GM20000 (cell line): ENCODE measurements at places on chromosomes 7 and 10.

DNA sequence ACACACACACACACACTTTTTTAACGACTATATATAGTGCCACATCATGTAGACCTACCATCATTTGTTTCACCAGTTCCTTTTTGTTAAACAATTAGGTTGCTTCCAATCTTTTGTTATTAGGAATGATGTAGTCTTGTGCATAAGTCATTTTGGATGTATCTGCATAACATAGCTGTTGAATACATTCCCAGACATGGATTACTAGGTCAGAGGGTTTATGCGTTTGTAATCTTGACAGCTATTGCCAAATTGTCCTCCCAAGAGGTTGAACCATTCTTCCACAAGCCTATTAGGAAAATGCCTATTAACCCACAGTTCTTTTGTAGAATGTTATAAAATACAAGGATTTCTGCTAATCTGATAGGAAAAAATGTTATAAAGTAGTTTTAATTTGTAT is 87.3 kb downstream of the PALS2 start:
- DNase-seq: no peak

DNA sequence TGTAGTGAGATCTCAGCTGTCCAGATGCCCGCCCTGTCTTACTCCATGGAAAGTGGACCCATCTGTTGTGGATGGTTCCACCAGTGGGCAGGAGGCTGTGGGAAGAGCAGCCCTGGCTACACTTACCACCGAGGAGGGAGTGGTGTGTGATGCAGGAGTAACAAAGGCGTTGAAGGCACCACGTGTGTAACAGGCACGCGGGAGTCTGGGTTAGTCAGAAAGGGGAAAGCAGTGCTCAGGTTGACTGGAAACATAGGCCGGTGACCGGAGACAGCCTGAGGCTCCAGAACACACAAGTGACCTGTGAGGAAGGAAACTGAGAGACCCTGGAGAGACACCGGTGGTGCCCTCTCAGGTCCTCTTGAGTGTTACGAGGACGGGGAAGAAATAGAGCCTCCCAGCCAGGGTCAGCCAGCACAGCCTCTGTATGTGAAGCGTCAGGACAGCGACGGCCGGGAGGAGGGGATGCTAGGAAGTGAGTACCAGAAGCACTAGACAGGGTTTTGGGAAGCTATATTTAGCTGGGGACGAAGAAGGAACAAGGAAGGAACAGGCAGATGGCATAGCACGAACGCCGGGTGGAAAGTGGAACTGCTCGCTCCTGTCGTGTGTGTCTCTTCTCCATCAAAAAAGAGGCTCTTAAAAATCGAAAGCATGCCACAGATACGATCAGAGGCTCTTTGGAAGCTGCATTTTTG is 51.7 kb downstream of the DAGLB start:
- no peak for DNase-seq

DNA sequence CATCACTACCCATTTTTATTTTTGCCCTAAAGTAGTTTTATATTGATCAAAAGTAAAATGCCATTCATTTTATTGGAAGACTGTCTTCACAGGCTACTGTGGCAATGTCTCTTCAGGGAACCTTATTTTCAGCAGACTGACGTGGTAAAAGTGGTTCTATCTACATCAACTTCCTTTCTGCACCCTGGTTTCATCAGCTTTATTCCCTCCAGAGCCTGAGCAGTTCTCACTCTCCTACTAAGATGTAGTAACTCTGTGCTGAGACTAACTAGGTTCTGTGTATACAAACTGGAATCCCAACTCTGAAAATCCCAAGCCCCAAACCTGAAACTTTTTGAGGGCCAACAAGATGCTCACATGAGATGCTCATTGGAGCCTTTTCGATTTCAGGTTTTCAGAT is 155.3 kb downstream of the SFMBT2 start:
- no peak for DNase-seq

DNA sequence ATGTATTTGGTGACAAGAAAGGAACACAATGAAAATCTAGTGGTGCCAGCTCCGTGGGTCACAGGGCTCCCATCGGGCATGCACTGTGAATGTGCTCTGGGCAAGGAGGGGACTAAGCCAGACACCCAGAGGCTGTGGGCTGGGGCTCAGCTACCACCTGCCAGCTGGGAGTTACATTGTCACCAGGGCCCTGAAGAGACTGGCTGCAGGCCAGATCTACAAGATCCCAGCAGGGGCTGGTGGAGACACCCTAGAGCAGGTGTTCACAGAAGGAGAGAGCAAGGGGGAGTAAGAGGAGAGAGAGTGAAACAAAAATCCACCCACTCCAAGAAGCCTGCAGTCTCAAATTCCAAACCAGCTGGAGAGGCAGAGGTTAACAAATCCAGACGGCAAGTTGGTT is 116.6 kb upstream of the ADCY1 start:
- no peak for DNase-seq

GRCh38 chr7:40419806-40420205 is 285.0 kb downstream of the SUGCT start:
- no peak for DNase-seq

- DNase-seq: no peak
Measured at GRCh38 chr7:114823290-114823689, 98.6 kb upstream of the MDFIC start.

- DNase-seq: no peak
Measured at GRCh38 chr10:9987197-9987596, 1030.5 kb upstream of the CELF2 start.

DNA sequence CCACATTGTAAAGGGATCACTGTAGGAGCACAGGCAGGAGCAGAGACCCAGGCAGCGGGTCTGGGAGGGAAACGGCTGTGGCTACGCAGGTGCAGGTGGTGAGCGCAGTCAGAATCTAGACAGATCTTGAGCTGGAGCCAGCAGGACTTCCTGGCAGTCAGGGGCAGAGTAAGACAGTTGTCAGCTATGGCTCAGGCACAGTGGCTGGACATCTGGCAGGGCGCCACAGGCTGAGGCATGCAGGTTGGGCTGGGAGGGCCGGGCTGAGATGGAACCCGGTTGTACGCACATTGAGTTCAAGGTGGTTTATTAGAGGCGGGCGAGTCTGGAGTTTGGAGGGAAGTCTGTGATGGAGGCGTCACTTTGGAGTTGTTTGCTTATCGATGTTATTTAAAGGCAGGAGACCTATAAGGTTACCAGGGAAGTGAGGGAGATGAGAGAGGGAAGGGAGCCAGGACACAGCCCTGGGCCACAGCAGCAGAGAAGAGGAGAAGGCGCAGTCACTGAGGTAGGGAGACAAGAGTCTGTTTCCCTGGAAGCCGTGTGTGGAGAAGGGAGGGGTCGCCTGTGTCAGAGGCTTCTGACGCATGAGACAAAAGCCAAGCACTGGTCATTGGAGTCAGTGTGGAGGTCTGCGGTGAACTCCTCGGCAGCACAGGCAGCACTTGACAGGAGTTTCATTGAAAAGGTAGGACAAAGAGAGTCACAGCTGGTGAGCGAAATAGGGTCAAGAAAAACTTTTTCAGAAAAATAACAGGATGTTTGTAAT is 73.8 kb downstream of the LANCL2 start:
- no peak for DNase-seq

DNA sequence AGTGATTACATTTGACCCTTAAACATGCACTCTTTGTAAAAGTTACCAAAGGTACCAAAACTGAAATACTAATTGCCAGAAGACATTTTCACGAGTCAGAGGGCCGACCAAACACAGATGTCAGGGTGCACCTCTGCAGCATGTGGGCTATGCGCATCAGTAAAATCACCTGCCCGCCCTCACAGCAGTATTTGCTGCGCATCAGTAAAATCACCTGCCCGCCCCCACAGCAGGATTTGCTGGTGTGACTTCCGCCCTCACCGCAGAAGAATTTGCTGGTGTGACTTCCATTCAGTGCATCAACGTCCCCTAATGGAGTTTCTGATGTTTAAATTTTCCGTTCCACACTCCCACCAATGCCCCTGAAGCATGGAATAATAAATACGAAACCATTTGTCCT is 202.9 kb downstream of the PTPRN2 start:
- DNase-seq: no peak

DNA sequence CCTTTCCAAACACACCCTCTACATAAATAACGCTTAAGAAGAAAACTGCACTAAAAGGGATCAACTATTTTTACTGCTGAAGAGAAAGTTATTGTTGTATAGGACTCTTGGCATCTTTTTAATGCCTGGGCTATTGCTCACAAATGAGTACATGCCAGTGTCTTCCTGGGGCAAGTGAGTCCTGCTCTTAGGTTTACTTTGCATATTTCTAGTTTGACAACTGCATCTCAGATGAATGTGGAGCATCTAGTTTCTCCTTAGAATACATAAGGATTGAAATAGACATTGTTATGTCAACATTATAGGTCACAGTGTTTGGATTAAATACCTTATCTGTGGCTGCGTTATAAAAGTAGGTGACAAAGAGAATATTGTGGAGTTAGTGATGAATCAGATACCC is 44.5 kb downstream of the PSMC2 start:
- no peak for DNase-seq

DNA sequence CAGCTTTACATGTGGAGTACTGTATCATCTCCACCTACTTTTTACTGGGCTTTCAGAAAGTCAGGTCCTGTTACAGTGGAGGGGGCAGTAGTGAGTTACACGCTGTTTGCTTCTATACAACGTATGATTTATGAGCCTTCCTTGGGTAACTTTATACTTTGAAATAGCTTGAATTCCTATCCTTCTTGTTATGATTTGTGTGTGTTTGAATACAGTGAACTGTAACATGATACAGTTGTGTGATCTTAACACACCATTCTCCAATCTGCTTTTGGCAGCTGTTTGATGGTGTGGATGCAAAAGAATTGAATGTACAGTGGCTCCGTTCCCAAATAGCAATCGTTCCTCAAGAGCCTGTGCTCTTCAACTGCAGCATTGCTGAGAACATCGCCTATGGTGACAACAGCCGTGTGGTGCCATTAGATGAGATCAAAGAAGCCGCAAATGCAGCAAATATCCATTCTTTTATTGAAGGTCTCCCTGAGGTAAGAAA is 41.7 kb downstream of the SP8 start:
- DNase-seq: no peak

- no peak for DNase-seq
Measured at GRCh38 chr10:58782876-58783851, 270.5 kb downstream of the BICC1 start.

DNA sequence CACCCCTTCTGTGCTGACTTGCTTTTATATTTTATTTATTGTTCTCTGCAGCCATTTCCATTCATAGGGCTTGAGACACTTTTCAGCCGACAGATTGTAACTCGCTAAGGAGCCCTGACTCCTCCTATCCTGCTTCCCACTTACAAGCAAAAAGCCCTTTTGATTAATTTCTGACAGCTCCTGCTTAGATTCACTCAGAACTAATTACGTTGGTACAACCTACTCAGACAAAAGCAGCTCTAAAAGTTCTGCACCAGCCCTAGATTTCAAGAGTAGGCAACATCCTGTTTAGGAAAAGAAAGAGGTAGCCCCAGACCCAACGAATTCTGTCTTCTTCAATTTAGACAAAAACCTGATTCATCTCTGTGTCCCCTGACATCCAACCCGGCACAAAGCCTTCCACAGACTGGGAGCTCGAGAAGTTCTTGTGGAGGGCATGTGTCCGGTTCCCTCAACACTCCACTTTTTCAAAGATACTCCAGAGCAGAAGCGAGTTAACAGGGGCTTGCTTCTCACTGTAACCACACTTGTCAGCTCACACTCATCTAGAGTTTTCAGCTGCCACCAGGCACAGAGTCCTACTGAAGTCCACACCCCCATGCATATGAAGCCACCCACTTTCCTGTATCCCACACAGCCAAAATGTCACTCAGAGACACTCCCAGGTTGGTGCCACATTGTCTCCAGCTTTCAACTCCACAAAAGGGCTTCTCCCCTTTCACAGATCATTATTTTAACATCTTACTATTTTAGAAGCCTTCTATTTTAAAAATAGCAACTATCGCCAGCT is 113.6 kb upstream of the NFE2L3 start:
- DNase-seq: no peak

DNA sequence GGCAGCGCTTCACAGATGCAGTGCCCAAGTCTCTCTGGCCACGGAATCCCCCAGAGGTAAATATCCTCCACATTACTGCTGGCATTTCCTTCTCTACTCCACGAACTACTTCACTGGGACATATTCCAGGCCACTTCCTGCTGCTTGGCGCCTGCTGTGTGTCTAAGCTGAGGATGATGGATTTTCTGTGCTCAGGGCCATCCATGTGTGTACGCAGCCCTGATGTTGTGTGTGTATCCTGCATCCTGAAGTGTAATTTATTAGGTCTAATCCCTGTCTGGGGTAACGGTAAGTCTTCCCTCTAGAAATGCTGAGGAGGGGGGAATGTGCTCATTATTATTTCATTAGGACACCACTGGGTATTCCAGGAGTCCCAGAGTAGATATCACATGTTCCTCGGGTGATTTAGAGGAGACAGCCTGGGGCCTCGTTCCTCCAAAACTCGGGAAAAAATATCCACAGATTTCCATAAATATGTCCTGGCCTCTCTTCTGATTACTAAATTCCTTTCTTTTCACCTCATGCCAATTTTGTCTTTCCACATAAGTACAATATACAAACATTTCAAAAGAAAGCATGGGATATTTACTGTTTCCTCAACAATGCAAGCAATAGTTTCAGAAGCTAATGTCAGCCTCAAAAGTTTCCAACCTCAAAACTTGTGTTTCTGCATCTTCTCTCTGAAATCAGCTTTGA is 25.5 kb upstream of the HABP2 start:
- DNase-seq: no peak

GRCh38 chr10:124704428-124705380 is 39.5 kb downstream of the FAM53B start:
- DNase-seq: no peak

DNA sequence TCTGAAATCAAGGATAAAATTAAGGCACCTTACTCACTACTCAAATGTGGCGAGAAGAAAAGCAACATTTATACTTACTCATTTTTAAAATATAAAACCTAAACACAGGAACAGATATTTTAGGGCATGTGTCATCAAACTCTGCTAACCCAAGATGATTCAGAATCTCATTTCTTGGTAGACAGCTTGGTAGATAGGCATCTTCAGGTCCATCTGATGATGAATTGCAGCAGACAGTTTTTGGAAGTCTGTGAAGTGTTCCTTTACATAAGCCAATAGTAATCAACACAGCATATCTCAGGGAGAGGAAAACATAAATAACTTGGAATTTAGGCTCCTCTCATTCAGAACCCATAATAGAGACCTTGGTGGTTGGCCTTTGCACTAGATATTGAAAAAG is 3.4 kb downstream of the HIPK2 start:
- DNase-seq: no peak
